ENCODE measurements at places on chromosomes 3 and 15.

- DNase-seq, result peak; percentile 97
These were observed 283.3 kb upstream of the RGMA start for GRCh38 chr15:93372208-93372864.

GRCh38 chr3:9501226-9501625 lies 52.4 kb downstream of the LHFPL4 start:
- DNase-seq, result no peak

GRCh38 chr3:184616436-184616835 lies 54.9 kb downstream of the EPHB3 start:
- no peak for DNase-seq

DNA sequence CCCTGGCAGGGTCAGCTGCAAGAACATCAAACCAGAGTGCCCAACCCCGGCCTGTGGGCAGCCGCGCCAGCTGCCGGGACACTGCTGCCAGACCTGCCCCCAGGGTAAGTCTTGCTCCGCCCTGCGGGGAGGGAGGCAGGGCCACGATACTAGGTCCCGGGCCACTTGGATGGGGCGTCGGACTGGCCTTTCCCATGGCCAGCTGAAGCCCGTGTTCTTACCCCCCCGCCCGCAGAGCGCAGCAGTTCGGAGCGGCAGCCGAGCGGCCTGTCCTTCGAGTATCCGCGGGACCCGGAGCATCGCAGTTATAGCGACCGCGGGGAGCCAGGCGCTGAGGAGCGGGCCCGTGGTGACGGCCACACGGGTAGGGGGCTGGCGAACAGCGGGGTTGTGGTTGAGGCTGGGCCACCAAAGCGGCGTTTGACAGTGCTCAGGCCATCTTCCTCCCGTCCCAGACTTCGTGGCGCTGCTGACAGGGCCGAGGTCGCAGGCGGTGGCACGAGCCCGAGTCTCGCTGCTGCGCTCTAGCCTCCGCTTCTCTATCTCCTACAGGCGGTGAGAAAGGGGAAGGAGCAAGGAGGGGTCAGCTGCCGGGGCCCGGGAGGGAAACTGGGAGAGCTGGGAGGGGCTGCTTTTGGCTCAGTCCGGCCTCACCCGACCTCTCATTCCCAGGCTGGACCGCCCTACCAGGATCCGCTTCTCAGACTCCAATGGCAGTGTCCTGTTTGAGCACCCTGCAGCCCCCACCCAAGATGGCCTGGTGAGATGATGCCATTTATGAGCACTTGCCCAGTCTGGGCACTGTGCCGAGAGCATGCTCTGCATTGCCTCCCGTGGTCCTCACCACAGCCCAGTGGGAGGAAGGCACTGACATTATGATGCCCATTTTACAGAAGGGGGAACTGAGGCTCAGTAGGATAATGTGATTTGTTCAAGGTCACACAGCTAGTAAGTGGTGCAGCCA lies 1.7 kb downstream of the CHRD start:
- no peak for DNase-seq

DNA sequence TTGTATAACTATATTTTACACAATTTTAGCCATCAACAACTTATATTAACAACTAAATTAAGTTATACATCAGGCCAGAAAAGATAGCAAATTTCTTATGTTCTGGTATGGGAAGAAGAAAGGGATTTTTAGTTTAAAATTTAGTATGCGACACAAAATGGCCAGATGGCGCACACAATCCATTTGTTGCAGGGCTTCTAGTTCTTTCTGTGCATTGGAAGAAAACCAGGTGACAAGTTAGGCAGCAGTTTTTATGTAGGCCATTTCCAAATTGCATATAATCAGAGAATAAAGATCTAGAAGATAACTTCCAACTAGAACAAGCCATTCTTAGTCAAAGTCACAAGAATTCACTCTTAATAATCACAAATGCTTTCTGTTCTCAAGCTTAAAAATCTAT lies 230.1 kb upstream of the ZNF717 start:
- no peak for DNase-seq

DNA sequence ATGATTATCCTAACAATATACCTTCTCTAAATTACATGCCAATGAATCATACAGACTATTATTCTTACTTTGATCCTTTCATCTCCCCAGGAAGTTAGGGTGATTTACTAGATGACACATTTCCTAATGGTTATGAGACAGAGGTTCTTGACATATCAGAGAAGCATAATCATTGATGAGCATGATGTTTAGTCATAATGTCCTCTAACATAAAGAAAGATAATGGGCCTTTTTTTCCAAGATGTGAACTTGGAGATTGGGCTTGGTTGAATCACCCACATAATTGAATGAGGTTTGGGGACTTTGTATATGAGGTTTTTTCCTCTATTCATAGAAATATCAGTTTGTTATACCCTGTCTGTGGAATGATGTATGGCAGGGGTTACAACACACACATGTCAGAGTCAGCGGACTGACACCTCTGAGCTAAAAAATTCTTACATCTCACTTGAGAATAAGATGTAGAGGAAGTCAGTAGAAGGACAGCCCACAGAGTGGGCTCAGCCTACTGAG lies 69.7 kb upstream of the DCBLD2 start:
- no peak for DNase-seq
